ENCODE measurements at places on chromosomes 11 and 22.

DNA sequence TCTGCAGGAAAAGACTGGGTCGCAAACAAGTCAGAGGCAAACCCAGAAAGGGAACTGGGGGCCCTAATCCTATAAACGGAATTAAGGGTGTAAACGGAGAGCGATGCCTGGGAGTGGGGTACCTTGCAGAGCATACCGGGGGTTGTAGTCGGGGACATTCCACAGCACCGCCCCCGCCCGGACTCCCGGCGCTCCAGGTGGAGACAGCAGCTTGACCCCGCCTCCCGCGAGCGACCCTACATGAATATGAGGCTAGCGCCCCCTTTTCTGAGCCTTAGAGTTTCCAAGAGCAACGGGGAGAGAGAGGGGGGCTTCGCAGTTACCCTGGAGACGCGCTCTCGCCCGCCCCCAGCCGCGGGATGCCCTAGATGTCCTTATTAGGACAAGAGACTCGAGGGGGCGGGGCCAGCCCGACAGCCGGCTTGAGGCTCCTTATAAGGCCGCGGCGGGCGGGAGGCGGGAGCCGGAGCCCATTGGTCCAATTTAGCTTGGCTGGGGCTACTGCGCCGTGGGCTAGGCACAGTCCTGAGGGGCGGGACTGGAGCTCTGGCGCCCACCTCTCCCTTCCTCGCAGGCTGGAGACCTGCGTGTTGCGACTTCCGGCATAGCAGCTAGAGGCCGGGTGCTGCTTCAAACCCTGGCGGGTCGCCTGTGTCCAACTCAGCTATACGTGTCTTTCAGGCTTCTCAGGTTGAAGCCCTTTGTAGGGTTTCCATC is 980 bp upstream of the MUS81 start:
- peak; percentile 97 for DNase-seq

DNA sequence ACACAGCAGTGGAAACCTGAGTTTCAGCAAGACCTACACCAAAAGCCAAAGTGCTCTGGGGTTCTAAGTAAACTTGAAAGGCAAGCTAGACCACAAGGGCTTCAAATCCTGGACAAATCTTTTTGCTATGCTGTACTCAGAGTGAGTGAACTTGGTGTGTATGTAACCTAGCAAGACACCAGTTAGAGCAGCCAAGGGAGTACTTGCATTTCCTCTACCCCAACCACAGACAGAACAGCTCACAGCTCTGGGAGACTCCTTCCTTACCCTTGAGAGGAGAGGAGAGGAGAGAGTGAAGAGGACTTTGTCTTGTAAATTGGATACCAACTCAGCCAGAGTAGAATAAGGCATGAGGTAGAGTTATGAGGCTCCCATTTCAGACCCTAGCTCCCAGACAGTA is 71.4 kb downstream of the CTSC start:
- no peak for DNase-seq

DNA sequence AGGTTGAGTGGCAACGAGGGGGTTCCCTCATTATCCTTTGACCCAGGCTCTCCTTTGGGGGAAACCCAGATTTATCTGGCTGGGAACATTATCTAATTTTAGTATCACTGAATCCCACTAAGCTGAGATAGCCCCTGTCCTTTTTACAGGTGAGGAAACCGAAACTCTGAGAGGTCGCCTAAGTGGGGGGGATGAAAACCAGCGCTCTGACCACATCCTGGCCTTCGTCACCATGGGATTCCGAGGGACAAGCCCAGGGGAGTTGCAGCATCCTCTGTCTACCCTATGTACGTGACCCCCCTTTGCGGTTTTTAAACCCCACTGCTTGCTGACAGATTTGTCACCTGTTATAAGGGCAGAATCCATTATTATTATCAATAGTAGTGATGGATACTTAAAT is 61.0 kb downstream of the ISX start:
- no peak for DNase-seq

DNA sequence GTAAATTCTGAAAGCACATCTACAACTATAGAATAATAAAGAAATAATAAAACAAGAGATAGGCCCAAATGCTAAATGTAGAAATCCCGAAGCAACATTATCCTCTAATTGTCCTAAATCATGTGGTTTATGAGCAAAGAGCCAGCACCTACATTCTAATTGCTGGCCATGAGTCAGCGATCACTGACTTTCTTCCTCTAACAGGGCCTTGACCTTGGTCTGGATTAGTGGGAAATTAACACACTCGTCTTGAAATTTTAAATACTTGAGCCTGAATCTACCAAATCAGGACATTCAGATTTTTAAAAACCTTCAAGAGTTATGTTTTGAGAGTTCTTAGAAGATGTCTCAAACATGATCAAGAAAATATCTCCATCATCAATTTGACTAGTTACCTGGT is 727.6 kb downstream of the METTL15 start:
- no peak for DNase-seq

- no peak for DNase-seq
Observed at GRCh38 chr22:37390075-37390474, 37.2 kb downstream of the ELFN2 start.

DNA sequence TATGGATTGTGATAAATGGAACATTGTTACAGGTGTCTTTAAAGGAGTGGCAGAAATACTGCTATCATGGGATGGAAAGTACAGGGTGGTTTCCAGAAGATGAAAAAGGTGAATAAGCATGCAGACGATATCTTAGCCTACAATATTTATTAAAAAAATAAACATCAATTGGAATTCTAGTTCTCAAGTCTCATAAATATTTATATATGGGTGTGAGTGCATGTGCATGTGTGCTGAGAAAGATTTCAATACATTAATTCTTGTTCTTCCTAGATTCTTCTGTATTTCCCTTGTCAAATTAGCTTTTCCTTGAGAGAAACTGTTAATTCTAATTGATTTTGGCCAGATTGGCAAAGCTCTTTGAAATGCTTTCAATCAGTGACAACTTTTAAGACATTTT is 618.2 kb downstream of the METTL15 start:
- DNase-seq = no peak

DNA sequence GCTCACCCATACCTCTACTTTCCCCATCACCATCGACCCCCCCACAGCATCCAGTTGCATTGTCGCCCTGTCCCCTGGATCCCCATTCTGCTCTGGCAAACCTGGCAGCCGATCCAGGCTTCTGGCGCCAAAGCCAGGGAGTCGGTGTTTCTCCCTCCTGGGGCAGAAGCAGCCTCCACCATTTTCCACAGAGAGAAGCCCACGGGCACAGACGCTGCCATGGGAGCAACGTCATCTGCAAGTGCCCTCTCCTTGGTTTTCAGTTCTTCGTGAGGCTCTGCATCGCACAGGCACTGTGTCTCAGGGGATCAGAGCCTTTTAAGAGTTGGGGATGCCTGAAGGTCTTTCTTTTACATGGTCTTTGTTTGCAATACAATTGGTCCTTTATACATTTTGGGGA is 2.3 kb downstream of the YPEL4 start:
- DNase-seq = no peak

GRCh38 chr22:26821854-26822253 is 164.5 kb downstream of the MIAT start:
- DNase-seq = no peak

DNA sequence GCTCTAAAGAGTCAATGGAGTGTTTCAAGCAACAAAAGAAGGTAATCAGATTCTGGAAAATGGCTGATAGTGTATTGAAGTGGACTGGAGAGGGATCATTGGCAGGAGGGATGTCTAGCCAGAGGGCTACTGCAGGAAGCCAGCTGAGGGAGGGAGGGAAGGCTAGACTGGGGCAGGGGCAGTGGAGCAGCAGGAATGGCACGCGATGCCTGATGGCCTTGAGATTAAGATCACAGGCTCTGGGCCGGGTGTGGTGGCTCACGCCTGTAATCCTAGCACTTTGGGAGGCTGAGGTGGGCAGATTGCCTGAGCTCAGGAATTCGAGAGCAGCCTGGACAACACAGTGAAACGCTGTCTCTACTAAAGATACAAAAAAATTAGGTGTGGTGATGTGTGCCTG is 47.5 kb upstream of the PRDM11 start:
- no peak for DNase-seq

- DNase-seq = no peak
Observed at GRCh38 chr11:43119275-43119970, 192.4 kb upstream of the API5 start.

GRCh38 chr11:118658429-118659313 is 20.8 kb downstream of the TREH start:
- DNase-seq = no peak

DNA sequence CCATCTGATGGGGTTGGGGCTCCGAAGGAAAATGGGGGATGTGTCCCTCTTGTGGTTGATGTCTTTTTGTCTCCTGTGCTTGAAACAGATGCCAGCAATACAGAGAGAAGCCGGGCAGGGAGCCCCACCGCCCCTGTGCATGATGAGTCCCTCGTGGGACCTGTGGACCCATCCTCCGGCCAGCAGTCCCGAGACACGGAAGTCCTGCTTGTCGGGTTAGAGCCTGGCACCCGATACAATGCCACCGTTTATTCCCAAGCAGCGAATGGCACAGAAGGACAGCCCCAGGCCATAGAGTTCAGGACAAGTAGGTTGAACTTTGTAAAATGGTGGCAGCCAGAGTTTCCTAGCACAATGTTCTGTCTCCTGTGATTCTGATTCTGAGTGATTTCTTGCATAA is 91.7 kb upstream of the OR4B1 start:
- no peak for DNase-seq

- DNase-seq = no peak
Observed at GRCh38 chr11:30967579-30967978, 381.4 kb upstream of the MPPED2 start.

- no peak for DNase-seq
Observed at GRCh38 chr11:115886422-115886733, 382.2 kb upstream of the CADM1 start.

Data from stimulated activated CD4-positive, alpha-beta T cell treated with anti-CD3 and anti-CD28 coated beads, Interleukin-4, amount 100 ng/mL, for 48 hours (primary cell).